ENCODE measurements at places on chromosomes 12 and 14.

DNA sequence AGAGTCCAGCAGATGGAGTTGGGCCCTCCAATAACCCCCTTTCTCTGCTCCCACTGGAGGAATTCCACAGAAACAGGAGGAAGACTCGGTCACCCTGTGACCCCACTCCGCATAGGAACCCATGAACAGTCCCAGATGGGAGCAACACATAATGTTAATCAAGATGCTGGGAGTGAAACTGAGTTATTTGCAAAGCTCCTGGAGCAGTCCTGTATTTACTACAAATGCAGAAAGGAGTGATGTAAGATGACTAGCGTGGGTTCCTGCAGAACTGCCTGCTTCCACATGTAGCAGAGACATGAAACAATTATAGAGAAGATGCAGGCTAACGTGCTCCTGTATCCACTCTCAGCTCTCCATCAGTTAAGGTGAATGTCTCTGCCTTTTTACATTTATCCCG lies 274.7 kb downstream of the FOXN3 start:
- DNase-seq, result no peak

- no peak for DNase-seq
These were observed 10.0 kb downstream of the SMIM41 start for GRCh38 chr12:52089491-52089890.

DNA sequence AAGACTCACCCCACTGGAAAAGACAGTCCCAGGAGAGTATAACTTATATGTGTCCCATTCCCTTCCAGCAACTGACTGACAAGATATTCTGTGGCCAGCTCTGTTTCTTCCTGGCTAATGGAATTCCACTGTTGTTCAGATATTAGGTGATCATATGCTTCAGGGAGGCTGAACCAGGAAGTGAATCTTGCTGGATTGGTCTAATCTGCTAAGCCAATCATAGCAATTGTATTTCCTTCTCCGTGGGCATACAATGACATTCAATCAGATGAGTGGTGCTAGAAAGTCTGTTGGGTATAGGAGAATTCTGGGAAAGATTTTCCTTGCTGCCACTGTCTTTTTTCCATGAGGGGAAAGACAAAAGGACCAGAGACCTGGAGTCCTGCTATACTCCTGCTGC lies 12.1 kb downstream of the PYGL start:
- no peak for DNase-seq

DNA sequence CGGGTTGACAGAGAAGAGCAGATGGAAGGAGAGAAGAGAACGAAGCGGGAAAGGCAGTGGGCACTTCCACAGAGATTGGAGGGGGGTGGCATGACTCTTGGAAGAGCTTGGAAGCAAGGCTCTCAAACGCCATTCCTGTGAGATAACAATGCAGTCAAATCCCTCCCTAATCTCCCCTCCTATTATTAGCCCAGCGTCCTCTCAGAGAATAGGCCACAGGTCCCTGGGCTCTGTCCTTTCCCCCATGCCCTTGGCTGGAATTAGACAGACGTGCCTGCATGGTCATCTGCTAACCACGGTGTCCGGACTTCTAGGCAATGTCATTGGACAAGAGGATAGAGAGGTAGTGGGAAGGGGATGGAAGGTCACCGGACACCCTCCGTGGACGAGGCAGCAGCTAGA lies 8.0 kb upstream of the MYH7 start:
- no peak for DNase-seq

DNA sequence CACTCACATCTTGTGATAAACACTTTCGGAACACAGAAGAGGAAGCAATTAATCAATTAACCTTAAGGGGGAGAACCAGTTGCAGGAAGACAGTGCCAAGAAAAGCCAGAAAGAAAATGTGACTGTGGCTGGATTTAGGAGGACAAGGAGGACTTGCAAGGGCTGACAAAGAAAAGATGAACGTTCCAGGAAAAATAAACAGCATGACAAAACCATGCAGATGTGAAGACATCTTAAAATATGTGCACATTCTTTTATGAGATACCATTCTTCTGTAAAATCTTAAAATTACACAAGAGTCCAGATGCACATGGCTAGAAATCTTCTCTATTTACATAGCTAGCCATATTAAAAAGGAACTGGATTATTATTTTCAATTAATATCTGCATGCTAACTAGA lies 33.4 kb downstream of the KITLG start:
- no peak for DNase-seq

DNA sequence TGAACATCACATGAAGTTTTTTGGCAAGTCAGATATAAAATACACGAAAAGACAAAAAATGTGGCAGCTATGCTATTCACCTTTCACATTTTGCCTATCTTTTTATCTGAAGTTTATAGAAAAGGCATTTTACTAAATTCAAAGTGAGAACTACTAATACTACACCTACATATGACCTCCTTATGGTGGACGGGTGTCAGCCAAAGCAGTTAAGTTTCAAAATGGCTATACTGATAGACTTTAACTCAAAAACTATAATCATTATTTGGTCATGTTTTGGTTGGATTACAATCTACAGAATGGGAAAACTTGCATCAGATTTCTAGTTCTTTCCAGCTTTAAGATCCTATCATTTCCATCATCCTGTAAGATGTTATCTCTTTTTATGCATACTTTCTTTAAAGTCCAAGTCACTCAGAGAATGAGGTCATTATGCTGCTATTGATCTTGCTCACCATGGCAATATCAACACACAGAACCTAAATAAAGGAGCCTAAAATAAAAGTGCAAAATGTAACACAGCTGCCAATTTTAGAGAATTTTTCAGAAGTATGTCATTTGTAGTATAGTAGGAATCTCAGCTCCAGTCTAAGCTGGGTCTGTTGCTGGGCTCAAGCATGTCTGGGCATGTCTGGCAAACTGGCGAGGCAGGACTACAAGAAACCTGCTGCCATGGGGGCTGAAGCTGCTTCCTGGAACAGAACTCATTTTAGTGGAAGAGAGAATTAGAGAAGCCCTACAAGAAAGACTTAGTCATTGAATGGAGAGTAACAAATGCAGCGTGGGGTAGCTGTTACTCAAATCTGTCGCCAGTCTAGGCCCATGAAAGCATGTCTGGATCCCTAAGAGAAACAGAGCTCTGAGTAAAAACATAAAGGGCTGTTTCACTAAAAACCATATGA lies 7.6 kb upstream of the AEBP2 start:
- DNase-seq, result no peak

GRCh38 chr14:90629471-90629870 lies 186.8 kb downstream of the TTC7B start:
- DNase-seq, result no peak
